Activated T-cell treated with anti-CD3 and anti-CD28 coated beads, Interleukin-2, amount 50 U/mL, for 72 hours (primary cell): ENCODE measurements at places on chromosomes 3 and 15. TPM values are rescaled to one million over a fixed set of nuclear protein-coding genes. Genes with fewer than 3 reads are reported as not detected.

RRP9 gene
- 27.7 TPM for total RNA-seq

DNA sequence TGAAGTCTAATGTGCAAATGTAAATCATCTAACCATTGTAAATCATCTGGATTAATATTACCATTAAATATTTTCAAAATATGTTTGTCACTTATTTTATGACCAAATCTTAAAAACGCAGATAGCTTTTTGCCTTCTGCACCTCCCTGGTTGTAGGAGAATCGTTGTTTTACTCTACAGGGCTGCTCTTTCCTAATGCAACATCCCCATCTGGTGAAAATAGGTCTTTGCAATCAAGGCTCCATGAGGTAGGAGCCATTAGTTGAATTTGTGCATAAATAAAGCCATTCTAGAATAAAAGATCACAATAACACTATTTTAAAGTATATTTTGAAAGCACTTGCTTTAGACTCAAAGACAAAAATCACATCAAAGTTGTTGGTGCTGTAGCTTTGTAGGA is 535.6 kb upstream of the AGTR1 start:
- no peak for DNase-seq

DNA sequence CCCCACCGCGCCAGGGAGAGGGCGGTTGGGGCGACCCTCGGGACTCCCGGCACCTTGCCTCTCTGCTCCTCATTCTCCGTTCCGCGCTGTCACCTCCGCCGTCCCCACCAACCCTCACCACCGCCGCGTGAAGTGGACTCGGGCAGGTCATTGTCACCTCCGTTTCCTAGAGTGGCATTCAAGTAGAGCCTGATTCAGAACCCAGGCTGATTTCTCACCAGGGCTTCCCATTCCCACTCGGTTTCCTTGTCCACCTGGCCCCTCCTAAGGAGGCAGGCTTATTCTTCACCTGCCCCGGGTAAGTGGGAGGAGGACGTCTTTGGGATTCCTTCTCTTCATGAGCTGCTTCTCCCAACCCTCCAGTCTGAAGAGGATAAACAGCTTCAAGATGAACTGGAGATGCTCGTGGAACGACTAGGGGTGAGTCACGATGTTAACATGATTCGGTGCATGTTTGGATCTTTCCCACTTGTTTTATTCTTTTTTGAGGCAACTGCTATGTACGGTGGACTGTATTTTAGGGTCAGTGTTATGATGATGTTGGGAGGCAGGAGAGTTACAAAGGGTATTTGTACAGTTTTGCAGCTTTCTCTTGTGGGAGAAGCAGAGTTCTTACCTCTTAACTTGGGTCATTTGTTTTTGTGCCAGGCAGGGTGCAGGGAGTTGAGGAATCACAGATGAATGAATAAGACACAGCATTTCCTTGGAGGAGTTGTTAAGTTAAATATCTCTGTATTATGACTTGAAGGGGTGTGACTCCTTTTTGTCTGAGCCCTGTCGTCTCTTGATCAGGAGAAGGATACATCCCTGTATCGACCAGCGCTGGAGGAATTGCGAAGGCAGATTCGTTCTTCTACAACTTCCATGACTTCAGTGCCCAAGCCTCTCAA is 692 bp downstream of the PSMD2 start:
- DNase-seq = no peak

DNA sequence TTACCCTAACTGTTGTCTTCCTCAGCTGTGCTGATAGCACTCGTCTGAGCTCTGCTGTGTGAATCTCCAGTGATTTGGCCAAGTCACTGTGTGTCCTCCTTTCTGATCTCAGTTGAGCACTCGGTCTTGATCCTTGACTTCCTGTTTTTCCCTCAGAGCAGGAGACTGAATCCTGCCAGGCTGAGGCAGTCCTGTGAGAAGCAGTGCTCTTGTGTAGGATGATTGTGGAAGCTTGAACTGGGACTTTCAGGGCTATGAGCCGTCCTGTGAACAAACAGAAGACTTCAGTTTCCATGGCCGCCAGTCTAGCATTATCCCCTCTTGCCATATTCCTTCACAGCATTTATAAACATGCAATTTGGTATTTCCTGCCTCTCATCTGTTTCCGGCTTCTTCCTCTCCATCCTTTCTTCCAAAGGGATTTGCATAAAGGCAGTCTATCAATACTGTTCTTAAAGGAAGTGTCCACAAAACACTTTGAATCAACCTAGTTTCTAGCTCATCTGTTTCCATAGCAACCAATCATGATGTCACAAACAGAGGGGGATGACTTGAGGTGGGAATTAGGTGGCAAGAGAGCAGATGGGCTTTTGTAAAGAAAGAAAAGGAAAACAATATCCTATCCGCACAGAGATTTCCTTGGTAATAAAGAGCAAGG is 237.2 kb downstream of the AGBL1 start:
- no peak for DNase-seq

- DNase-seq = no peak
Observed at GRCh38 chr3:96779810-96780209, 34.6 kb upstream of the EPHA6 start.
